Sigmoid colon (tissue), 7 donors: ENCODE measurements at places on chromosomes 6 and 20. TPM values are rescaled to one million over a fixed set of nuclear protein-coding genes. Genes with fewer than 3 reads are reported as not detected.
A peak's percentile ranks its signal among the peaks of the same experiment; 100 is the strongest.

DNA sequence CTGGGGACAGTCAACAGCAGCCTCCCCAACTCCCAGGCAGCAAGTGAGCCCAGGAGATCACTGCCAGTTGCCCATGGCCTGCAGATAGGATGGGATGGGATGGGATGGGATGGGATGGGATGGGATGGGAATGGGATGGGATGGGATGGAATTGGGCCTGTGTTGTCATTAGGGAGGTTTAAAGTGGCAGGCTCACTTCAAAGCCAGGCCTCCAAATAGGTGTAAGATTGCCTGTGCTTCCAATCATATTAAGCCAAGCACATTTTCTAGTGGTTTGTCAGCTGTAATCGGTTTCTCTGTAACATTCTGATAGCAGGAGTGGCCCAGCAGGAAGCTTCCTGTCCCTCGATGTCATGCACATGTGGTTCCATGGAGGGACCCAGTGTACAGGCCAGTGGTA, 82.7 kb upstream of the NXT1 start:
- DNase-seq, result no peak

DNA sequence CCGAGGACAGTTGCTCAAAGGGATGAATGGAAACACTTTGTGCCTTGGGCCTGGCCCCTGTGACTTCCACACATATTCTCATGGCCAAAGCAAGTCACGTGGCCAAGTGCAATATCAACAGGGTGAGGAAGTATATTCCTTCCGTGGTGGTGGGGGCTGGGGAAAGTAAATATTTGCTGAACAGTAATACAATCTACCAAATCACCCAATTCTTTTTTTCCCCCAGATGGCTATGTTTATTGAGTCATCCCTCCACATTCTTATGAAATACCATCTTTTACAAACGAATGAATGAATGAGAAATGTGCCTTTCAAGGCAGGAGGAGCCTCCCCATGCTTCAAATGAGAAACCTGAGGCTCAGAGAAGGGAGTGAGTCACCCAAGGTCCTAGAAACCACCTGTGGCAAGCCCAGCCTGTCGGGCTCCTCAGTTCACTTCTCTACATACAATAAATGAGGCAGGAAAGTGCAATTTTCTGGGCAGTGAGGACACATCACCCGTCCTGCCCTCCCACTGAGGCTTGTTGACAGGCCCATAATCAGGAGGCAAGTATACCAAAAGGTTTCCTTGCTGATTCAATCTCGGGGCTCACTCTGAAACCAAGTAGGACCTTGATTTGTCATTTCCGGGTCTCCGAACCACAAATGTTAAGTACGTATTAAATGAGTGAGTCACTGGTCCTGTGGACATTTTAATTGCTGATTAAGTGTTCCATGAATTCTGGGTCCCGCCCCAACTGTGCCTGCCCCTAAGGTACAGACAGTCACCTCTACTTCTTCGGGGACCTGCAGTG, 25.3 kb upstream of the TOP1 start:
- DNase-seq, result peak; percentile 94

GRCh38 chr6:34573567-34574183, 17.5 kb upstream of the SPDEF start:
- DNase-seq, result no peak

GRCh38 chr20:49045440-49046086, 549 bp upstream of the CSE1L start:
- peak; percentile 73 for DNase-seq

- DNase-seq, result no peak
Measured at GRCh38 chr6:143267760-143268159, 182.7 kb downstream of the ADAT2 start.

DNA sequence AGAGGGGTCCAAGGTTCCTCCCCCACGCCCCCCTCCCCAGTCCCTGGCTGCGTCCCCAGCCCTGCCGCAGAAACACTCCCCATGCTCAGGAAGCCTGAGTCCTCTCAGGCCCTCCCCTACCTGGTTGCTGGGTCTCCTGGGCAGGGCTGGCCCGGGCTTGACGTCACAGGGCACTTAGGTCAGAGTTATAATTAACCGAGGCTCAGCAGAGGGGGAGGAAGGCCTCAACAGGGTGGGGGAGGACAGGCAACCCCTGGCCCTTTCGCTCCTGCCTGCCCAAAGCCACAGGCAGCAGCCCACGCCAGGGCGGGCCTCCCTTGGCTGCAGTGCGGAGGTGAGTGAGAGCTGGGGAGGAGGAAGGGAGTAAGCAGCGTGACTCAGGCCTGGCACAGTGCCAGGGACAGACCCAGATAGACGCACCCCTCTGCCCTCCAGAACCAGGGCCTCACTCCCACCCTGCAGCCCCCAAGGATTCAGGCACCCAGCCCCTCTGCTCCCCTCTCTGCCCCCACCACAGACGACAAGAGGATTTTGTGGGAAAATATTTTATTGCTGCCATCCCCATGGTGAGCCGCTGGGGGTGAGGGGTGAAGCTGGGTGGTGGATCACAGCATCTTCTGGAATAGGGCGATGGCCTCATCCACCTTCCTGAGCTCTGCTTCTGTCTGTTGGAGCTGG, at the start of gene VWA7:
Gene VWA7 (minus strand): TSS at position 340 of the 678 bp plus-strand sequence. CDS start 549 bp downstream, outside the sequence.
- no peak for DNase-seq

- DNase-seq, result peak; percentile 68
Measured at GRCh38 chr6:42820512-42821340, 38.9 kb downstream of the BICRAL start.

GRCh38 chr20:36883977-36884535, 8.1 kb downstream of the TLDC2 start:
- DNase-seq, result no peak

DNA sequence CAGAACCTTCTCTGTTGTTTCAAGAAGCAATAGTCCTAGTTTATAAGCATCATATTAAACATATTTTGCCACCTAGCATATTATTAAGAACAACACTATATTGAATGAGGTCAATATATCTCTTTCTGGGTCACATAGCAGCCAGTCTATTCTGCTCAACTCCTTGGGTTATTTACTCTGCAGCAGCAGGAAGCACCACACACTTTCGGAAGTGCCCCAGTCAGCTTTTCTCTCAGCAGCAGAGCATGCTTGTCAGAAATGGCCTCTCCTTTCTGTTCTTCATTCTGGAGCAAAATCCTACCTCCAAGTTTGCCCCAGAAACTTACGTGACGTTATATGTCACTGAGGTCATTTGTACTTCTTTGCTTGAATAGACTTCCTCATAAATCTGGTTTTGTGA, 22.7 kb downstream of the CFAP206 start:
- DNase-seq, result no peak

DNA sequence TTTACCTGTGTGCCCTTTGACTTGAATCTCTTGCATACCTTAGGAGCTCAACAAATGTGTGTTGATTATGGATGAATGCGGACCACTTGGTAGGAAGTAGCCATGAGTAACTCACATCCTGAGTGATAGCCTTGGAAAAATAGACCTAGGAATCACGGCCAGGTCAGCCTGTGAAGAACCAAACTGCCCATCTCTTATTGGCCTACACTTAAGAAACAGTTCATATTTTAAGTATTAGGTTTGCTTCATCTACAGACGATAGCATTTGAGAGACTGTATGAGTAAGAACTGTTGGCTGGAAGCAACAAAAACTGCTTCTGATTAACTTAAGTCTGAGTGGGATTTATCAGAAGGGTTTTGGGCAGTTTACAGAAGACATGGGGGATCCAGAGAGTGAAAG, 320.1 kb upstream of the PRND start:
- DNase-seq, result no peak

DNA sequence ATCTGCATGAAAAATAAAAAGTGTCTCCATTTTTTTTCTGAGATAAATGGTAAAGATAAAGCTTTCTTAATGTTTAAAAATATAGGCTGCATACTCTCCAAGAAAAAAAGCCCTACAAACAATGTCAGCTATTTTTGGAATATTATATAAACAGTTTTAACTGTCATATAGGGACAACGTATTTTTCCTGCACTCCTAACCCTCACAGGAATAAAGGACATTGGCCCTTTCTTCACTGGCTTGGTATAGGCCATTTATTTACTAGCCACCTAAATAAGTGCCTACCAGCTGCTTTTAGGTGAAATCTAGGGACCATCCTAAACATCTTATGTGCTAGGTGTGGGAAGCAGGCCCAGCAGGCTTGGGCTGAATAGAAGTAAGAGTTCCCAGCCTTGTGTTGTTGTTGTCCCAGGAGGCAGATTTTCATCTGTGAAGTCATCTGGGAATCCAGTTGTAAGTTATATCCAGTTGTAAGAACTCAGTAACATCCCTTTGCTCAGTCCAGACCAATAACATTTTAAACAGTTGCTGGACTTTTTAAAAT, 21.3 kb downstream of the FOXO3 start:
- no peak for DNase-seq

Gene CSNK2A1
- 51.5 TPM for total RNA-seq

Gene ADGB
- total RNA-seq, result not detected

Gene OTOR
- not detected for total RNA-seq
